Stimulated activated CD4-positive, alpha-beta T cell treated with anti-CD3 and anti-CD28 coated beads, Interleukin-2, amount 100 ng/mL, for 48 hours (primary cell): ENCODE measurements at places on chromosomes 5 and 9.

DNA sequence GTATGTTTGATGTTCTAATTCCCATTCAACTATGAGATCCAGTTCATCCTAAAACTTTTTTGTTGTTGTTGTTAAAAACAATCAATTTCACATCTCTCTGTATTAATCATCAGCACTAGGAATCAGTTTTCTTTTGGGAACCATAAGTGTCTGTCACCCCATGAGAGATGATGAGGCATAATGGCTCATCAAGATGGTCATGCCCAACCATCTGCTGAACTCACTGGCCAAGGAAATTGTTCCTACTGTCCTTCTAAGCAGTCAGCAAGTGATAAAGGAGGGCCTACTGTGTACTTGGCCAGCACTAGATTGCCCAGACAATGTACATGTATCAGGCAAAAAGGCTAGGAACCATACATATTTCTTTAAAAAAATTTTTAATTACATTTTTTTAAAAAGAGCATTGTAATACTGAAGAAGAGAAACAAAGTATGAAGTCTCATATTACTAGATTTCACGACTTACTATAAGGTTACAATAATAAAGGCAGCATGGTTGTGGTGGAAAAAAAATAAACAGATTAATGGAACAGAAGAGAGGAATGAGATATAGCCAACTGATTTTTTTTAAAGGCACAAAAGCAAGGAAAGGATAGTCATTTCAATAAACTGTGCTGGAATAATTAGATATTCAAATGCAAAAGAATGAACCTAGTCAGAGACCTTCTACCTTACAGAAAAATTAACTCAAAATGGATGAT, 458.3 kb downstream of the SPOCK1 start:
- DNase-seq = no peak

DNA sequence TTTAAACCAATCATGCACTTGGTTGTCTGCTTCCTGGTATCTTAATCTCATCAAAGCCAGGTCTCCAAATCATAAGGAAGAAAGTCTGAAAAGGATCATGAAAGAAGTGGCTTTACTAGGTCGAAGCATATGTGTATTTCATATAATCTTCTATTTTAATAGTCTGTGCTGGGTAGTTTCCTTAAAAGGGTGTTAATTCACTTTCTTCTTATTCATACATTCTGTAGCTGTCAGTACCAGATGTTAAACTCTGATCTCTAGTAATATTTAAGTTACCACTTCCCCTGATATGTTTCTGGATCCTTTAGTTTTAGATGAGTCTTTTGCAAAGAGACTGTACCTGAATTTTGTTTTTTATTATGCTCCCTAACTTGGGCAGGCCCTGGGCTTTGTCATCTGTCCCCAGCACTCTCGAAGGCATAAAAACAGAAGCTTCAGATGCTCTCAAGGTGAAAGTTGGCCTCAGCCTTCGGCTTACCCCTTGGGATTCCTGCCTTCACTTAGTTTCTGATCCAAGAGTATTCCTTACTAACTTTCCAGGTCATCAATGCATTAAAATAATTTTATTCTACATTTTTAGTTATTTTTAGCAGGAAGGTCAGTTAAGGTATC, 15.0 kb upstream of the LNPEP start:
- DNase-seq = no peak

GRCh38 chr9:108468364-108468763, 387.4 kb downstream of the ACTL7B start:
- peak; percentile 36 for DNase-seq

DNA sequence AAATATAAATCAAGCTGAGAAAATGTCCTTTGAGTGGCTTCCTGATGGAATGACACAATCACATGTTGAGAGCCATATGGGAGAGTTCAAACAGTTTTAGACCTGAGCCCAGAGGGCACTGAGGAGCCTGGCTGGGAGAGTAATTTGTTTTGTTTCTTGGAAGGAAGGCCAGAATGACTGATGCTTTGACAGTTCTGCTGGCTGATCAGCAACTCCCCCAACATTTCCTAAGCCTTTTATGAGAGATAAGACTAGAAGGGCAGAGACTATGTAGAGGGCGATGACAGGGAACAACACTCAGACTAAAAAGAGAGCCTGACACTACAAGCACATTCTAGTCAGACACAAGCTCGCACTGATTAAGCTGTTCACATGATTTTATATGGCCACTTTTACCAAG, 169.2 kb downstream of the COX7C start:
- no peak for DNase-seq
